ENCODE measurements at places on chromosomes 7 and 10.

DNA sequence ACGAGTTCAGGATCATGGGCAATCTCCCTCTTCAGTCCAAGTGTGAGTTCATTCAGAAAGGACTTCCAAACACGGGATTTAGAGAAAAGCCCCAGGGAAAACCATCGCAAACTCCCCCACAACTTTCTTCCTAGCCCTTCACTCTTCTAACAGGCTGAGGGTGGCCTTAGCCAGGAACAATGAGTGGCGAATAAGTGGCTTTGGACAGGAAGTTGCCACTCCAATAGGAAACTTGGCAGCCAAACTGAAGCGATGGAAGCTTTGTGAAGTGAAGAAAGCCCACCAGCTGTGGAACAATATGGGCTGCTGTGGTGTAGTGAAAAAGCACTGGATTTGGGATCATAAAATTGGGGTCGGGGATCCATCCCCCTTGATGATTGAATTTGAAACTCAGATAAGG, 193.2 kb downstream of the TEX36 start:
- H3K27ac ChIP-seq: no peak overlapping the region
- no peaks in the 10 kb centered on the region for H3K36me3 ChIP-seq
- H3K4me3 ChIP-seq: no peak overlapping the region
- no peaks in the 10 kb centered on the region for H3K4me1 ChIP-seq
- peaks cover 1% of the 10 kb centered on the region for H3K27me3 ChIP-seq

GRCh38 chr7:158646766-158647474, 57.7 kb downstream of the NCAPG2 start:
- no peaks in the 10 kb centered on the region for H3K4me1 ChIP-seq
- DNase-seq: peak; percentile 45
- no peak overlapping the region for H3K4me3 ChIP-seq

GRCh38 chr7:77253151-77253550, 53.5 kb upstream of the FGL2 start:
- no peaks in the 10 kb centered on the region for H3K27me3 ChIP-seq
- no peaks in the 10 kb centered on the region for H3K4me1 ChIP-seq
- peak; percentile 7 for DNase-seq
- H3K4me3 ChIP-seq: no peak overlapping the region

GRCh38 chr10:88833156-88833555, 18.5 kb downstream of the ANKRD22 start:
- no peaks in the 10 kb centered on the region for H3K36me3 ChIP-seq
- H3K4me1 ChIP-seq: no peaks in the 10 kb centered on the region
- H3K27ac ChIP-seq: no peak overlapping the region
- peaks cover 3% of the 10 kb centered on the region for H3K27me3 ChIP-seq

DNA sequence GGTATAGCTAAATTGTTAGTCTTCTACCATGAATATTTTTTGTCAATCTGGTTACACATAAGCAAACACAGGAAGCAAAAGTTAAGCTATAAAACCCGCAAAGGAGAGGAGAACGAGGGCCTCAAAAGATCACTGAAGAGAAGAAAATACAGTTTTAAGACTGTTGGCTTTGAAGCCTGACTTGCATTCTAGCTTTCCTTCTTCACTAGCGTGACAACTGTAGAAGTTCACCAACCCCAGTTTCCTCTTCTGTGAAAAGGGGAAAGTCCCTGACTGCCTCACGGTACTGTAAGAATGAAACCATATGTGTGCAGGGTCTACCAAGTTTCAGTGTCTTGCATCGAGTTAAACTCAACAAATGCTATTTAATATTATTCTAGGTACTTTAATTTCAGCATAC, 7.5 kb upstream of the LRRN3 start:
- no peaks in the 10 kb centered on the region for H3K27me3 ChIP-seq
- DNase-seq: no peak
- H3K27ac ChIP-seq: no peak overlapping the region
- no peaks in the 10 kb centered on the region for H3K36me3 ChIP-seq
- H3K4me1 ChIP-seq: no peaks in the 10 kb centered on the region

DNA sequence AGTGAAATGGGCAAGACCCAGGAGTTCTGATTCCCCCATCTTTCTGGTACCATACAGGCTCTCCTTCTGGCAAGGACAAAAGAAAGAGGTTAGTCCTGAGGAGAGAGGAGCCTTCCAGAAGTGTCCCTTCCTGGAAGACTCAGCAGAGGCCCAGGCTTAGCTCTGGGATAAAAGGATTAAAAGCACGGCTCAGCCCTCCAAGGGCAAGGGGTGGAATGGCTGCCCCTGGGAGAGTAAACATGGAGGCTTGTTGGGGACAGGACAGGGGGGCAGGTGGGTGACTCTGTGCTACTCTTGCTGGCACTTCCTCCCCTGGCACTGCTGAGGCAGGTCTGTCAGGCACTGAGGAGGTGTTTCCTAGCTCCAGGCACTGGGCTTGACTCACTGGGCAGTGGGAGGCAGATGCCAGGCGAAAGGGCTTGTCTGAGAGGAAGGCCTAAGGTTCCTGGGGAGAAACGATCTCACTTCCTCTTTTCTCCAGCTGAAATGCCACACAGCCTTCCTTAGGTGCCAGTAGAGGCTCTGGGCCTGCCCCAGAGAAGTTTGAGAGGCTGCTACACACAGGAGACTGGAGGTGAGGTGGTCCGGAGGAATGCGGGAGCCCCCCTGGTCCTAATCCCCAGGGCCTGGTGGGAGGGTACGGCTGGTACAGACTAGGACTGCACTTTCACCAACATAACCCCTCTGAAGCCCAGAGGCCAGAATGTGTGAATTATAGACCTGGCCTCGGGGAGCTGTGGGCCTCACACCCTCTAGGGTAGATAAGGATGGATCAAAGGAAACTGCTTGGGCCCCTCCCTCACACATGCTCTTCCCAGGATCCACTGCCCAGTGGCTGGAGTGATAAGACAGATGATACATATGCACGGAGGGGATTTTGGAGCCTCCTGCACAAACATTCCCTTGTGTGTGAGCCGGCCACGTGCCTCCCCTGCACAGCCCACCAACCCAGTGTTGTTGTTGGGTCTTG, 63.2 kb upstream of the PODXL start:
- H3K36me3 ChIP-seq: no peaks in the 10 kb centered on the region
- DNase-seq: peak; percentile 76
- no peak overlapping the region for H3K4me3 ChIP-seq

DNA sequence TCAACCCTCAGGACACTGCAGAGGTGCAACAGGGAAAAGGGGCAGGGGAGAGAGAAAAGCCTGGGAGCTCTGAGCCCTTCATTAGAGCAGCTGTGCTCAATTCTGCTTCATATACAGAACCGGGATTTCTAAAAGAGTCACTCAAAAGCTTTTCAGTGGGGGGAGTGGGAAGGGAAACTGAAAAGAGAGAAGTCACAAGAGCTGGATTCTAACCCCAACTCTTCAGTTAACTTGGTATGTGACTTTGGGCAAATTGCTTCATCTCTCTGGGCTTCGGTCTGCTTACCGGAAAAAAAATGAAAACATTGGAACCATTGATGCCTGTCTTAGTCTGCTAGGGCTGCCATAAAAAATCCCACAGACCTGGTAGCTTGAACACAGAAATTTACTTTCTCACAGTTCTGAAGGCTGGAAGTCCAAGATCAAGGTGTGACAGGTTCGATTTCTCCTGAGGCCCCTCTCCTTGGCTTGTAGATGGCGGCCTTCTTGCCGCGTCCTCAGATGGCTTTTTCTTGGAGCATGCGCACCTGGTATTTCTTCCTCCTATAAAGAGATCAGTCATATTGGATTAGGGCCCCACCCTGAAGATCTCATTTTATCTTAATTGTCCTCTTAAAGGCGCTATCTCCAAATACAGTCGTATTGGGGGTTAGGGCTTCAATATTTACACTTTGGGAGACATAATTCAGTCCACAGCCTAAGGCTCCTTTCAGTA, 118.3 kb upstream of the KMT2E start:
- no peaks in the 10 kb centered on the region for H3K36me3 ChIP-seq
- no peaks in the 10 kb centered on the region for H3K27me3 ChIP-seq
- H3K27ac ChIP-seq: no peak overlapping the region

DNA sequence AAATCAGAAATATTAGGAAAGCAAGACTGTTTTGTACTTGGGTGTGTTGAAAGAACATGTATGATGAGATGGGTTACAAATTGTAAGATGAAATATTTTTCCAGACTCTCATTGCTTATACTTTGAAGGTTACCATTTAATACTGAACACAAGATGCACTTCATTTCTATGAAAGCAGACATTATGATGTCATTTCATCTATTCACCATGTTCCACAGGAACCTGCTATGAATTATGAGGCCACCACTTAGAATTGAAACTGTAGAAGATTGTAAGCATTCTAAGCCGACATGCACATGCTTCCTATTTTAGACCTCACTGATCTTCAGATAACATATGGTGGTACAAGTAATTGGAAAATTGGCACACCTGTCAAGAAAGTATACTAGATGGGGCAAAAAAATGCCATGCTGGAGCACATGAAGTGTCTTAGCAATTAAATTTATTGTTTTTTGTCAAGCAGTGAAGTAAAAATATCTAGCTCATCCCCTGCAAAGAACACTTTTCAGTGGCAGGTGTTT, 195.0 kb downstream of the PHF14 start:
- H3K4me1 ChIP-seq: no peaks in the 10 kb centered on the region
- no peak overlapping the region for H3K27ac ChIP-seq
- H3K36me3 ChIP-seq: no peaks in the 10 kb centered on the region

All from mesendoderm (in vitro differentiated cells).